Stimulated activated CD8-positive, alpha-beta memory T cell treated with anti-CD3 and anti-CD28 coated beads, Interleukin-7, amount 100 ng/mL, for 1 hour (primary cell): ENCODE measurements at places on chromosomes 1 and 21.

DNA sequence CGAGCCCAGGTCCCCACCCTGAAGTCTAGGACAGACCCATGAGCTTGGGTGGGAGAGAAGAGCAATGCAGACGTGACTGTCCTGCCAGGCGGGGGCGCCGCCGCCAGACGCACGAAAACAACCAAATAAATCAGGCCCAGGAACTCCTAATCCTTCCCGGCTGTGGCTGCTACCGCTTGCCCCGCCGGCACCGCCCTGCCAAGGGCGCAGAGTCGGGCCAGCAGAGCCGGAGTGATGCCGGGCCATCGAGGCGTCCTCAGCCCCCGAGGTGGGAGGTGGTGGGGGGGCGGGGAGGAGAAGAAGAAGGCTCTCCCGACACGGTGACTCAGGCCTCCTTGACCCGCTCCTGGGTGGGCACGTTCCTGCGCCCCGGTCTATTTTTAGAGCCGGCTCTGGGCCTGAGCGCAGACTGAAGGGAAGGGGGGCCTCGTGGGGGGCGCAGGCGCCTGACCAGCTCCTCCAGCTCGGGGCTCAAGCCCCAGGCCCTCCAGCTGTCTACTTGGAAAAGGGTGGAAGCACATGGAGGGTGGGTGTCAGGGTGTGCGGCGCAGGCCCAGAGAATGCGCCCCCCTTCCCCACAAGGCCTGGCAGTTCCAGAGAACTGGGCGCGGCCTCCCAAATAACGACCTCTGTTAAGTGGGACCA lies 10.7 kb upstream of the COL16A1 start:
- DNase-seq = no peak

DNA sequence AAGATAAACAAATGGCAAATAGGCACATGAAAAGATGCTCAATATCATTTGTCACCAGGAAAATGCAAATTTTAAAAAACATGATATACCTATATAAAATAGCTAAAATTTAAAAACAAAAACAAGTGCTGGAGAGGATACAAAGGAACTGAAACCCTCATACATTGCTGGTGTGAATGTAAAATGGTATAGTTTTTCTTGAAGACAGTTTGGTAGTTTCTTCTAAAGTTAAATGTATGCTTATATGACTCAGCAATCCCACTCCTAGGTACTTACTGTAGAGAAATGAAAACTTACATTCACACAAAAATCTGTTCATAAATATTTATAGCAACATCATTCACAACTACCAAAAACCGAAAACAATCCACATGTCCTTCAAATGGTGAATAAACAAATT lies 11.2 kb downstream of the TAF12 start:
- no peak for DNase-seq

GRCh38 chr1:156152628-156153027 lies 757 bp upstream of the SEMA4A start:
- DNase-seq = no peak

- no peak for DNase-seq
Observed at GRCh38 chr1:50268049-50268448, 155.2 kb downstream of the DMRTA2 start.

DNA sequence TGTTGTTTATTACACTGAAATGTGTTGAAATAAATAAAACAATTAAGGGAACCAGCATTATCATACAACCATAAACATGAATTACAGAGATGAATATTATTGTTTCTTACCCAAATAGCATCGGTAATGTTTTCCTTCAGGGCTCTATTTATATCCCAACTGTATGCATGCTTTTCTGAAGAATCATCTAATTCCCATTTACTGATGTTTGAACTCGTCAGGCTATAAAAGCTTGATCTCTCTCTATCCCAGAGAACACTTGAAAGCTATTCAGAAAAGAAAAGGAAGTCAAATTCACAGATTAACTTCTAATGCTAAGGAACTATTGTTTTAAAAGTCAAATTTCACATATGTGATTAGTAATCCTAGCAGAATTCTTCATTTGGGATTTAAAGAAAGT lies 12.4 kb downstream of the NUP133 start:
- no peak for DNase-seq

GRCh38 chr1:85936470-85936869 lies 220.1 kb downstream of the COL24A1 start:
- DNase-seq = no peak

DNA sequence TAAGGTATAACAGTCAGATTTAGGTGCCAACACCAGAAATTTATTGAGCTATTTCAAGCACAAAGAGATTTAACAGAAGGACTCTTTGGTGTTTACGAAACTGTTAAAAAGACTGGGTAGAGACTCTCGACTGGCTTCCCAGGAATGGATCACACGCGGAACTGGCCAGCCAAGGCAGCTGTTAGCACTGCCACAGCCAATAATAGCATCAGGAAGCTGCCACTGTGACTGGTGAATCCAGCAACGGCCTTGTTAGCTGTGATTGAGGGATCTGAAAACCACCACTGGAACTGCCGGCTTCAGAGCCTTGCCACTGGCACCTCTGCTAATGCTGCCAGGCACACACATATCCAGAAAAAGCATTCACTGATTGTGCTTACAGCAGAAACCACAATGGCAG lies 10.6 kb upstream of the SIM2 start:
- DNase-seq = no peak

DNA sequence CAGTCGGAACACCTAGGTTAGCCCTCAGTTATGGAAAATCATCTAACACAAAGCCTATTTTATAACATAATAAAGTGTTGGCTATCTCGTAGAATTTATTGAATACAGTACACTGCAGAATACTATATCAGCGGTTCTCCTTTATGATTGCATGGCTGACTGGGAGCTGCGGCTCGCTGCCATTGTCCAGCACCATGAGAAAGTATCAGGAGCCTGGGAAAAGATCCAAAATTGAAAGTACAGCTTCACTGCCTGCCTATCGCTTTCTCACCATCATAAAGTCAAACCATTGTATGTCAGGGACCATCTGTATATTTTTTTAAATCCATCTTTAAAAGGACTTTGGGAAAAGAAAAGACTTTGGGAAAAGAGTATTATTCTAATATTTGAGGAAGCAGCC lies 111.9 kb upstream of the RAVER2 start:
- DNase-seq = no peak

DNA sequence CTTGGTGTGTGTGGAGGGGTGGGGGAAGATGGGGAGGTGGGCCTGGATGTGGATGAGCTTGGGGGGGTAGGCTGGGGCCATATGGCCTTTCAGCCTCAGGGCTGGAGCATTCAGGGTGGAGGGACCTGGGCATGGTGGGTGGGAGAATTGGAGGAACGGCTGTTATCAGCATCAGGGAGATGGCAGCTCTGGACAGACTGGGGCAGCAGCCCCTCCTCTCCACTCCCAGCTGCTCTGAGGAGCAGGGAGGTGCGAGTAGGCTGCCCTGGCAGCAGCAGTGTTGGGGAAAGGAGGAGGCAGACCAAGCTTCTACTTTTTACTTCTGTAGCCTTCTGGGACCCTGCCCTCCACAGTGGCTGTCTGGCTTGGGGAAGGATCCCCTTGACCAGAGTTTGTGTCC lies 10.2 kb downstream of the PPFIA4 start:
- DNase-seq = no peak

DNA sequence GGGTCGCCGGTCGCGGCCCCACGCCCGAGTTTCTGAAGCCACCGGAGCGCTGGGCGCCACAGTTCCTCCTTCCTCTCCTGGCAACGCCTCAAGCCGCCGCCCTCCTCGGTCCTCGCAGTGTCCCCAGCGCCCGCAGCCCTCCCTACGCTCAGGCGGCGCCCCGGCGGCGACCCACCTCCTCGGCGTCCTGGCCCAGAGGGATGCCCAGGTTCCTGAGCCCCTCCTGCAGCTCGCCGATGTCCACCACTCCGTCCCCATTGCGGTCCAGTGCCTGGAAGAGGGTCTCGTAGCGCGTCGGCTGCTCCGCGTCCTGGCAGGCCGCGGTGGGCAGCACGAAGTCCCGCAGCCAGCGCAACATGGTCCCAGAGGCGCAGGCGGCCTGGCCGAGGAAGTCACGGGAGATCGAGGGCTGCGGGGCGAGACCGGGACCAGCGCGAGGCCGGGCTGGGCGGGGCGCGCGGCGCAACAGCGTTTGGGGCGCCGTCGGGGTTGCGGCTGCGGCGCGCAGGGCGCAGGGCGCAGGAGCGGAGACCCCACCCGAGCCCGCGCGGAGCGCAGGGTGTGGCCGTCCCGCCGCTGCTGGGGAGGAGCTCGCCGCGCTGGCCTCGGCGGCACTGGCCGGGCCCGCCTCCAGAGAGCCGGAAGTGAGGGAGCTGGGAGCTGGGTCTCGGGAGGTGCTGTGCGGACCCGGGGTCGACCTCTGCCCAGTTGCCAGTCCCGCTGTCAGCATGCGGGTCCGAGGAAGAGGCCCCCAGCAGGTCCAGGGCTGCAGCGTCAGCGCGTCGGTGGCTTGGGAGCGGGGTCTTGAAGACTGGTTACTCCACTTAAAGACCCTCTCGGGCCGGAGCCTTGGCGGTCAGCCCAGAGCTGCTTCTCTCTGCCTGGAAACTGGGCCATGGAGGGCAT lies at the start of gene SLC25A24:
Gene SLC25A24, minus strand, starts transcription at position 563 of the 906 bp plus-strand sequence. Its CDS starts 205 bp downstream, at position 358.
- DNase-seq = peak; percentile 43
